ENCODE measurements at places on chromosomes 1 and 21.

DNA sequence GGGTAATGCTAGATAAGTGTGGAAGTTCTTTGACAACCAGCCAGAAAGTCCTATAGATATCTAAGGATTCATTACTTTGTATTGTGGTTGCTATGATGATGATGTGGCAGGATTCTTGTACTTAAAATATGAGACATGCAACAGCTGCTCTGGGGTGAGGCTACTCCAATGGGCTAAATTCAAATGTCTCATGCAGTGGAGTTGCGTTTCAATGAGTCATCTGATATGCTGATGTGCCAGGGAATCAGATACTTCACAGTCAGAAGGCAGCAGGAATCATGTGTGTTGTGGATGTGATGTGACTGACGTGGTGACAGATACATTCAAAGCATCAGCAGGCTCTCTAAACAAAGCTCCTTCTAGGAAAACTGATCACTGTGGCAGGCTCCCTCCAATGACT lies 66.5 kb downstream of the TSEN15 start:
- no peak for DNase-seq

- DNase-seq: no peak
These were observed 17.6 kb downstream of the SOAT1 start for GRCh38 chr1:179311149-179311700.

GRCh38 chr1:216181590-216181989 lies 241.7 kb downstream of the USH2A start:
- DNase-seq: no peak

- DNase-seq: no peak
These were observed 328.5 kb upstream of the RUNX1 start for GRCh38 chr21:35377505-35378090.

DNA sequence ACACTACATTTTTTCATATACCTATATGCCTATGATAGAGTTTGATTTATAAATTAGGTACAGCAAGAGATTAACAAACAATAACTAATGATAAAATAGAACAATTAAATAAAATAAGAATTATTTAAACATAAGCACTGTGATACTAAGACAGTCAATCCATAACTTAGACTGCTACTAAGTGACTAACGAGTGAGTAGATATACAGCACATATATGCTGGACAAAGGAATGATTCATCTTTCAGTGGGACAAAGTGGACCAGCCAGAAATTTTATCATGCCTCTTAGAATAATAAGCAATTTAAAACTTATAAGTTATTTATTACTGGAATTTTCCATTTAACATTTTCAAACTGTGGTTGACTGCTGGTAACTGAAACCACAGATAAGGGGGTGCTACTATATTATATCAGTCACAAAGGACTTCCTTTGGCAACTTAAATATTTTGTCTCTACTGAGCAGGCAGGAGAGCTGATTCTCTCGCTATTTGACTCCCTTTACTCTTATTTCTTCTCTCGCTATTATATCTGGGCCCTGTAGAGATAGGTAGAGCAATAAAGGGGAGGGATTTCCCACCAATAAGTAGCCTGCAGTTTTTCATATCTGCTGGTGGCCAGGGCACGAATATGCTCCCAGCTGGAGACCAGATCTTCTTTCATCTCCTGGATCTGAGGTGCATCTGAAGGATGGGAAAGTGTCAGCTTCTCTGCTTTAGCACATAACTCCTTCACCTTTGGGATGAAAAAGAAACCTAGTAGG lies 10.8 kb downstream of the SPTA1 start:
- no peak for DNase-seq

- DNase-seq: no peak
These were observed 67.3 kb downstream of the NOS1AP start for GRCh38 chr1:162136760-162137159.

DNA sequence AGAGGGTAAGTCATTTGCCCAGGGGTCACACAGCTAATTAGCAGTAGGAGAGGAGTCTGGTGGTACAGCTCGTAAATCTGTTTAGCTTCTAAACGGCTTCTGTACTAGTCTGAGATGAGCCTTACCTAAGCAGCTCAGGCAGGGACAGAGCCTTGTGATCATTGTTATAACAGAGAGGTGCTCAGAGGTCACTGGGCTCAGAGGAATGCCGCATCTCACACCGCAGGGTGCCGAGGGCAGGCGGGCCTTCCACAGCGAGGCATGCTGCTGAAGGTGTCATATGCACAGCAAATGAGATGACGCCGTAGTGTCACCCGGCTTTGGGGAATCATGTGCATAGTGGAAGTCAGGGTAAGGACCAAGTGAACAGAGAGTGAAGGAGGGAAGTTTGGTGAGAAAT lies 305.2 kb upstream of the FMN2 start:
- DNase-seq: no peak

DNA sequence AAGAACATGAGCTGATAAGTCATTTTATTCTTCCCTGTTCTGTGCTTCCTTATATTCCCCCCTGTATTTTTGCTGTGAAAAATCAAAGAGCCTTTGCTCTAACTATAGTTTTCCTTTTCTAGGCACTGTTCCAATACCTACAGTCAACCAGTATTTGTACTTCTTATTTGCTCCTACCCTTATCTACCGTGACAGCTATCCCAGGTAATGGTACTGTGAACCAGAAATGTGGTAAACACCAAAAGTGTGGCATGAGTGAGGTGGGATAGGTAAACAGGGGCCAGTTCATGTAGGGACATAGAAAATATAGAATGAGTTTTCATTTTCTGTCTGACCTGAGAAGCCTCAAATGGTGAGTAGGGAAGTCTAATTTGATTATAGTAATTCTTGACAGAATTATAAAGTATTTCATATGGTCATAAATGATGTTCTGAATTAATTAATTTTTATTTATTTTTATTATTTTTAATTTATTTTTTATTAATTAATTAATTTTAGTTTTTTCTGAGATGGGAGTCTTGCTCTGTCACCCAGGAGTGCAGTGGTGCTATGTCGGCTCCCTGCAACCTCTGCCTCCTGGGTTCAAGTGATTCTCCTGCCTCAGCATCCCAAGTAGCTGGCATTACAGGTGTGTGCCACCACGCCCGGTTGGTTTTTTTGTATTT lies 22.9 kb upstream of the AXDND1 start:
- no peak for DNase-seq

- DNase-seq: no peak
These were observed 67.5 kb downstream of the SDC3 start for GRCh38 chr1:30840904-30841598.

DNA sequence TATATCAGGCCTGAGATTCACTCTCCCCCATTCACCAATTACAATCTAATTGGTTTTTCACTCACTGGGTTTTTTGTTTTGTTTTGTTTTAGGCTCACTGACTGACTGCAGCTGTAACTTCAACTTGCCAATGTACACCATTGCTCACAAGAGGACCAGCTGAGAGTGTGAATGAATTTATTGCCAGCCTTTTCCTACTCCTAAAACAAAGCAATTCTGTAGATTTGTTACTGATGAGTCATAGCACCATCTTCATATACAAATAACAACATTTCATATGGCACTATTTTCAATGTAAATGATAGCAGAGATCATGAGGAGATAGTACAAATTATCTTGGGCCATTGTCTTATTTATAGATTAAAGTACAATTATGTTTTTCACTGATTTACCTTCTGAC lies 76.0 kb upstream of the DPYD start:
- DNase-seq: no peak

DNA sequence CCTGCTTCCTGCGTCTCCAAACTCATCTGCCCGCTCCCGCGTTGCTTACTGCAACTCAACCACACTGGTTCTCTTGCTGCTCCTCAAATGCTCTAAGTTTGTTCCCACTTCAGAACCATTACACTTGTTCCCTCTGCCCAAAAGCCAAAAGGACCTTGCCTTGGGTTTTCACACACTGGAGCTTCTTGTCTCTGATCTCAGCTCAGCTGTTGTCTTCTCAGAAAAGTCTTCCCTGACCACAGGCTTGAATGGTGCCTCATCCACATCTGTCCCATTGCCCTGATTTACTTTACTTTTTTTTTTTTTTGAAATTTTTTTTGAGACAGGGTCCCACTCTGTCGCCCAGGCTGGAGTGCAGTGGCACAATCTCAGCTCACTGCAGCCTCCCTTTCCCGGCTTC lies 44.3 kb upstream of the SYT14 start:
- no peak for DNase-seq

DNA sequence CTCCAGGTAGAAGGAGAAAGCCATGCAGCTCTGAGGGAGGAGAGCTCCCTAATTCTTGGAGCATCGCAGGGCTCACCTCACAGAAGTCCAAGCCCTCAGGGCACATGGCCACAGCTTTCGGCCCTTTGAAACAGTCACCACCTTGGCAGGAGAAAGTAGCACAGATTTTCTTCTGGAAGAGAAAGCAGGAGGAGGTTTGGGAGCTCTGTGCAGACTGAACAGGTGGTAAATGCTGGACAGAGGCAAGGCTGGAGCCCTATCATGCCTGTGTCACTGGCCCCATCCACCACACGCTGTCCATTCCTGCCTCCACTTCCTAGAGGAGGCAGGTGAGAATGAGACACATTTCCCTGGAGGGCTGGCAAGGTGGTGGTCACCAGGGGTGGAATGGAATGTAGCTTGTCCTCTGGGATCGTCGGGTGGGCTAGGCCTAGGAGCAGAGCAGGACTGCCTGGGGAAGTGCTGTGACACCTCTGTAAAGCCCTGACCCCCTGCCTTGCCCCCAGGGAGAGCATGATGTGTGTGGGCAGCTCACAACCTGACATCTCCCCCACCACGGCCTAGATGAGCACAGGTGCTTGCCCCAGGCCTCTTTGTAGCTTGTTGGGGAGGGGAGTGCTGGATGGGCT lies 2.8 kb upstream of the INPP5B start:
- DNase-seq: no peak

GRCh38 chr1:115006191-115006590 lies 23.4 kb upstream of the TSHB start:
- no peak for DNase-seq

- no peak for DNase-seq
These were observed 67.6 kb upstream of the C8B start for GRCh38 chr1:57033222-57034001.

DNA sequence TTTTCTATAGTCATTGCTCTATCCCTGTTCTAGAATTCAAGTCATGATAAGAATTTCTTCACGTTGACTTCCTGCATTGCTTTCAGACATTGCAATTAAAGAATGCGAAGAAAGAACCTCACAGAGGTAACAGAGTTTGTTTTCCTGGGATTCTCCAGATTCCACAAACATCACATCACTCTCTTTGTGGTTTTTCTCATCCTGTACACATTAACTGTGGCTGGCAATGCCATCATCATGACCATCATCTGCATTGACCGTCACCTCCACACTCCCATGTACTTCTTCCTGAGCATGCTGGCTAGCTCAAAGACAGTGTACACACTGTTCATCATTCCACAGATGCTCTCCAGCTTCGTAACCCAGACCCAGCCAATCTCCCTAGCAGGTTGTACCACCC lies 10.6 kb downstream of the APCS start:
- DNase-seq: no peak

DNA sequence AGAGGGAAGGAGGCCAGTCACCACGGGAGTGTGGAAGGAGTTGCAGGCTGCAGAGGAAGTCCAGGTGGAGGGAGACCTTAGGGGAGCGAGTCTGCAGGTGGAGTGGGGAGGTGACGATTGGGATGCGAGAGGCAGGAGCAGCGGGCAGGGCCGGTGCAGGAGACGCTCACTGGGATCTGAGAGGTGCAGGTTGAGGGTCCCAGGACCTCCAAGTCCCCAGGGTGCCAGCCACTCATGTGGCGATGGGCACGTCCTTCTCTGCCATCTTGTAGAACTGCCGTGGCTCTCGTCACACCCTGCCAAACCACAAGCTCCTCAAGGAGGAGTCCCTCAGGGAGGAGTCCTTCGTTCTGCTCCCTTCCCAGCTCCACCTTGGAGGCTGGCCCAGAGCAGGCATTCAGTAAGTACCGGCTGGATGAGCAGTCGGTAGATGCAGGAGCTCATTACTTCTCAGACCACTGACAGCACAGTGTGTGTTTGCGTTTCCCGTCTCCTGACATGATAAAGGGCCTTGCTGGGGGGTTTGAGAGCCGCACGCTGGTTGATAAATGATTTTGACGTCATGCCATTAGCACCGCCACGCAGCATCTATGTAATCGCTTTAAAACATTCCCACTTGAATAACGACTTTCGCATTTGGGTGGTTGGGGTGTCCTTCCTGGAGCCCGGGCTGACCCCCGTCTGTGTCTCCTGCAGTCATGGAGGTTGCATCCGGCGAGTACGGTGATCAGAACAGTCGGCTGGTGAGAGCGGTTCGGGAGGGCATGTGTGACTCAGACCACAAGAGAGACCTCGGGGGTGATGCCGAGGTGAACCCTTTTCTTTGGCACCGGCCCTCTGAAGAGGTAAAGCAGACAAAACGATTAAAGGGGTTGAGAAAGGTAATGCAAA lies 27.8 kb downstream of the TFF3 start:
- no peak for DNase-seq

DNA sequence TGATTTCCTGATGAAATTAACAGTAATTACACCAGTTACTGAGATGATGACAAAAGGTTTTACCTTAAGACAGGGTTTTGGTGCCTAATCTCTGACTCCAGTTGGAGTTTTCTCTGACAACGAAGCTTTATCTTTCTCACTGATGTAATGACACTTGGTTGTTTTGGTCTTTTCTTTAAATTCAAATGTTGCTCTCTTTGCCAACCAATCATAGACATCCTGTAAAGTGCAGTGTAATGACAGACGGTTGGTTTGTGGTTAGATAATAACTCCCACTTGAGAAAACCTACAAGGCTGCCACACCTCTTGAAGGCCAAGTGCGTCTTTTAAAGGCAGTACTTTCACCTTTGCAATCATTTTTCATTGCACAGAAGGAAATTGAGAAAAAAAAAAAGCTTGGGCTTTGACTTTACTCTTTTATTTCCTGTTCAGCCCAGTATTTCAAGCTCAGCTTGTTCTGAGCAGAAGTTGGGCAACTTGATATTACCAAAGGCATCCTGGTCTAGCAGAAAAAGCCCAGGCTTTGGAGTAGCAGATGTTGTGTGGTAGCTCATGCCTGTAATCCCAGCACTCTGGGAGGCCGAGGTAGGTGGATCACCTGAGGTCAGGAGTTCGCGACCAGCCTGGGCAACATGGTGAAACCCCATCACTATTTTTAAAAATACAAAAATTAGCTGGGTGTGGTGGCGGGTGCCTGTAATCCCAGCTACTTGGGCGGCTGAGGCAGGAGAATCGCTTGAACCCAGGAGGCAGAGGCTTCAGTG lies 14.9 kb downstream of the PDIK1L start:
- DNase-seq: peak; percentile 84

- DNase-seq: no peak
These were observed 73.5 kb upstream of the RUNX3 start for GRCh38 chr1:25003457-25004190.

DNA sequence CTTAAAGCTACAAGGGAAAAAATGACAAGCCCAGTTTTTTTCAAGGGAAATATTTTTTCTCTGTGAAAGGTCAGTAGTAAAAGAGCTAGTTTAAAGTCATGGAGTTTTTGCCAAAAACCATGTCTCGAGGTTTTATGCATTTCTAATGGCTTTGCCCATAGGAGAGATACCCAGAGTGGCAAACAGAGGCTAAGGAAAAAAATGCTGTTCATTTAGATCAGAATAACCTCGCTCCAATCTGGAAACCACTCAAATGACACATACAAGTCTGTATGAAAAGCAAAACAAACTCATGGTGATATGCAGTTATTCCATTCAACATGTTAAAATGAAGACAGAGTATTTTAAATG lies 36.9 kb upstream of the EDEM3 start:
- no peak for DNase-seq

Data from CMK (cell line).